ENCODE measurements at places on chromosomes 5 and 9. TPM values are rescaled to one million over a fixed set of nuclear protein-coding genes. Genes with fewer than 3 reads are reported as not detected.

GRCh38 chr5:518721-519120 lies 5.5 kb downstream of the SLC9A3 start:
- peaks cover 29% of the 10 kb centered on the region for H3K27me3 ChIP-seq
- H3K4me1 ChIP-seq: peaks cover 3% of the 10 kb centered on the region
- H3K36me3 ChIP-seq: peaks cover 8% of the 10 kb centered on the region
- H3K27ac ChIP-seq: no peak overlapping the region
- no peak overlapping the region for H3K4me3 ChIP-seq
- no peak for DNase-seq

DNA sequence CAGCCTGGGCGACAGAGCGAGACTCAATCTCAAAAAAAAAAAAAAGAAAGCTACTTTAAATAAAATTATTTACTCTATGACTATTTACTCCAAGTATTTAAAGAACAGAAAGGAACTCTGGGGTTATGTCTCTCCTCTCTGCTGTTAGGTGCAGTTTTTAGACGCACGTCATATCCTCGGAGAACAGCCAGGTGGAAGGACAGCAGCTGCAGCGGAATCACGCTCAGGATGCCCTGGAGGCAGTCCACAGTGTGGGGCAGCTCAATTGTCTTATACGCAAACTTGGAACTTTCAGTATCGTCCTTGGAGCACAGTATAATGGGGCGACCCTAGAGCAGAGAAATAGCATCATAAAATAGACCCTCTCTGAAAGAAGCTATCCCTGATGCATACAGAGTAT lies 10.4 kb upstream of the MAPK9 start:
- no peak overlapping the region for H3K27ac ChIP-seq
- DNase-seq: no peak
- no peaks in the 10 kb centered on the region for H3K4me1 ChIP-seq
- H3K4me3 ChIP-seq: no peak overlapping the region

DNA sequence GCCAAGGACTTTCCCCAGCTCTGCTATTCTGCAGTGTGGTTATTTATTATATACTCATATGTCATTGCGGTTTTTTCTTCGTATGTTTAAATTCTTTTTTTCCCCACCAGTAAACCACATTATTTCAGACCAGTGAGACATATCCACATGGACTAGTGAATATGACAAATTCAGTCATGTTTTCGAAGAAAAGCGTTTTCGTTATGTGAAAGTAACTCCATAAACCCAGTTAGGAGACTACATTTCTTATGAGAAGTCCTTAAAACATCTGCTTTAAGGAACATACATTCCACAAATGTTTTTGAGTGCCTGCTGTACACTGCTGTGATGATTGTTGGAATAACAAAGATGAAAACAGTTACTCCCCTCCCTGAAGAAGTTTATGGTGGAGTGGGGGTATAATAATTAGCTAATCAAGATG lies 591.8 kb upstream of the CLINT1 start:
- no peaks in the 10 kb centered on the region for H3K27me3 ChIP-seq
- no peak for DNase-seq
- H3K4me3 ChIP-seq: no peak overlapping the region

- H3K27me3 ChIP-seq: peaks cover 5% of the 10 kb centered on the region
- H3K4me1 ChIP-seq: no peaks in the 10 kb centered on the region
- no peak overlapping the region for H3K27ac ChIP-seq
- H3K4me3 ChIP-seq: no peak overlapping the region
- DNase-seq: no peak
Measured at GRCh38 chr5:38911933-38912332, 66.1 kb downstream of the OSMR start.

- H3K36me3 ChIP-seq: no peaks in the 10 kb centered on the region
- no peak overlapping the region for H3K27ac ChIP-seq
- H3K4me3 ChIP-seq: no peak overlapping the region
- peaks cover 4% of the 10 kb centered on the region for H3K27me3 ChIP-seq
- H3K4me1 ChIP-seq: peaks cover 6% of the 10 kb centered on the region
Measured at GRCh38 chr5:159928122-159928909, 12.0 kb downstream of the ADRA1B start.

- H3K4me3 ChIP-seq: no peak overlapping the region
- H3K4me1 ChIP-seq: no peaks in the 10 kb centered on the region
- H3K36me3 ChIP-seq: peaks cover 22% of the 10 kb centered on the region
- DNase-seq: no peak
Measured at GRCh38 chr5:179051784-179052183, 8.4 kb upstream of the ZNF354C start.

DNA sequence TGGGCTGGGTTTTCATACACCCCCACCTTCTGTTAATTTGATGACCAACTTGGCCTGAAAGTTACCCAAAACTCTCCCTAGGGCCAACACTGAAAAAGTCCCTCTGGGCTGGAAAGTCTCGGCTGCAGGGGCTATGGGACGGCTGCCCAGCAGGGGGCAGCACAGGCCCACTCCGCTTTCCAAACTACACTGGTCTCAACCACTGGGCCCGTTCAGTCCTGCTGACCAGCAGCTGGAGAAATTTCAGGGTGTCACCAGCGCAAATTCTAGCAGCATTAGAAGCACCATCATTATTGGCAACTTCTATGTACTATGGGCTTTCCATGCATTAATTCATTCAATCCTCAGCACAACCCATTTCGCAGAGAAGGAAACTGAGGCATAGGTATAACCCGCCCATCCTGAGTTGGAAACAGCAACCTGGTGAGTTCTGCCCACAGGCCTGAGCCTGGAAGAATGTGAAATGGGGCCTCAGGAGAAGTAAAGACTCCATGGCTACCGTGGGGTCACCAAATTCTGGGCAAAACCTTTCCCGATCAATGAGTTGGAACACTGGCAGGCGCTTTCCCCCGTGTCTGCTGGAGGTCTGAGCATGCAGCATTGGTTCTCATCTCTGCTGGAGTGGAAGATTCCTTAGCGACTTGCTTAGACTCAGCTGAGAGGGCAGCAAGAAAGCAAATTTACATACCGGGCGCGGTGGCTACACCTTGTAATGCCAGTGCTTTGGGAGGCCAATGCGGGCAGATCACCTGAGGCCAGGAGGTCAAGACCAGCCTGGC lies 9.7 kb downstream of the ORM2 start:
- no peaks in the 10 kb centered on the region for H3K27me3 ChIP-seq
- no peak overlapping the region for H3K4me3 ChIP-seq
- H3K27ac ChIP-seq: no peak overlapping the region
- H3K4me1 ChIP-seq: no peaks in the 10 kb centered on the region

DNA sequence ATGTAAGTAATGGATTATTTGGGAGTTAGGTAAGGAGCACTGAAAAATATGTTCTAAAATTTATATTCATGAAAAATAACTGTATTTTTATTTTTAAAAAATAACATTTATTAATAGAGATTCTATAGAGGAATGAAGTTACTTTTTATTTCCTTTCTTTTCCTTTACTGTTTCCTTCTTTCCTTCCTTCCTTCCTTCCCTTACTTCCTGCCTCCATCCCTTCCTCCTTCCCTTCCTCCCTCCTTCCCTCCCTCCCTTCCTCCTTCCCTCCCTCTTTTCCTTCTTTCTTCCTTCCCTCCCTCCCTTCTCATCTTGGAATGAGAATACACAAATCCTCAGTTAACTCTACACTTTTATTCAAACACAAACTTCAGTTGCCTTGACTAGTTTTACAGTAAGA lies 560.1 kb downstream of the RAB3C start:
- no peaks in the 10 kb centered on the region for H3K4me1 ChIP-seq
- no peaks in the 10 kb centered on the region for H3K36me3 ChIP-seq
- no peak for DNase-seq
- H3K27ac ChIP-seq: no peak overlapping the region

DNA sequence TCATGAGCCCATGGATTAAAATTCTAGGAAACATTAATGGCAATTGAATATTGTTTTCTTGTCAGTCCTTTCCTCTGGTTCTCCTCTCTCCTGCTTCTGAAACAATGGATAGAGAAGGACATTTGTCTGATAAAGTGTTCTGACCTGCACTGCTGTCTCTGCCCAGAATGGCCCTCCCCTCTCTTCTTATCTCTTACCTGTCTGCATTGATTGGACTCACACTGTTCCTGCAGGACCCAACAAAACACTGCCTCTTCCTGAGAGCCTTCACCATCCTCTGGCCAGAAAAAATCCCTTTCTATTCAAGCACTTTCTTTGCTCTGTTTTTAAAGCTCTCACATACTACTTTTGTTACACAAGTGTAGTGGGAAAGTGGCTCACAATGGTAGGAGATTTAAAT lies 143.8 kb upstream of the DHFR start:
- no peak overlapping the region for H3K4me3 ChIP-seq
- H3K27ac ChIP-seq: no peak overlapping the region
- peaks cover 15% of the 10 kb centered on the region for H3K4me1 ChIP-seq

RNF208 gene
- total RNA-seq: 1.1 TPM

GABRA1 gene
- total RNA-seq: not detected

FAM53C gene
- 49.5 TPM for total RNA-seq

LRRC26 gene
- not detected for total RNA-seq

MLANA gene
- not detected for total RNA-seq

All from endothelial cell (in vitro differentiated cells).